ENCODE measurements at places on chromosomes 2 and 18.

- DNase-seq = no peak
These were observed 843.7 kb downstream of the LRRTM4 start for GRCh38 chr2:76678383-76679024.

GRCh38 chr2:85605406-85606115 is 3.1 kb upstream of the TMEM150A start:
- DNase-seq = no peak

GRCh38 chr2:20453087-20453486 is 6.2 kb downstream of the RHOB start:
- DNase-seq = no peak

DNA sequence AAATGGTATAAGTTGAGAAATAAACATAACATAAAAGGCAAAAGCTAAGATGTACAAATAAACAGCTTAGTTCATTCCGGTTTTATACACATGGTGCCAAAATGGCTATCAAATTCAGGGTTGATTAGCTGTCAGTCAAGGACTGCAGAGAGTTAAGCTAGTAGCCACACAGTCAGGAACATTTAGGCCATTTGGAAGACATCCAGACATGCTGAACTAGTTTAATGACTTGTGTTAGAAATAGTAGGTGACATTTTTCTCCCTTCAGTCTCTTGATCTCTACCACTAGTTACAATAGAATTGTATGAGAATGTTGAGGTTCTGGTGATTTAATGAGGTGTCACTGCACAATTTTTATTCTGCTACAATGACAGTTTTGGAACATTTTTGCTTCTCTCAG is 394.4 kb upstream of the SPHKAP start:
- no peak for DNase-seq

GRCh38 chr2:216970359-216970915 is 110.6 kb upstream of the TNP1 start:
- no peak for DNase-seq

All from CD4-positive, alpha-beta T cell treated with Interleukin-21 for 1 hour (primary cell).